ENCODE measurements at places on chromosomes 5 and 9.

- no peak for DNase-seq
Observed at GRCh38 chr5:61275841-61276240, 56.2 kb upstream of the ZSWIM6 start.

- no peak for DNase-seq
Observed at GRCh38 chr9:75239176-75239575, 150.9 kb downstream of the OSTF1 start.

- no peak for DNase-seq
Observed at GRCh38 chr5:95759005-95759404, 27.9 kb downstream of the RHOBTB3 start.

DNA sequence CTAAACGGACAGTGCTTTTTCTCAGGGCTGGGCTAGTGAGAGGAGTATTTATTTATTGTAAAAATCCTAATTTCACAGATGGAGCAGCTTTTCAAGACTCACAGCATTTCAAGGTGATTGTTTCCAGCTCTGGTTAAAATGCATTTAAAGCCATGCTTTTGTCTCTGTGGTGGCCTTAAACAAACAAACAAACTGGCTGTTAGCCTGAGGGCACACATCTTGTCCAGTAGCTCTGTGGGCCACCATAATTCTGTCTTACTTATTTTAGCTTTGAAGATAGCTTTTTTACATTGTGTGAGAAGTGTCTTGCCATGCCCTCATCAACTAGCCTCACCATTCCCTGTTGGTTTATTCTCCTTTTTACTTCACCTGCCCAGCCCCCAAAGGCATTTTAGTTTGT is 218.2 kb downstream of the PSAT1 start:
- no peak for DNase-seq

DNA sequence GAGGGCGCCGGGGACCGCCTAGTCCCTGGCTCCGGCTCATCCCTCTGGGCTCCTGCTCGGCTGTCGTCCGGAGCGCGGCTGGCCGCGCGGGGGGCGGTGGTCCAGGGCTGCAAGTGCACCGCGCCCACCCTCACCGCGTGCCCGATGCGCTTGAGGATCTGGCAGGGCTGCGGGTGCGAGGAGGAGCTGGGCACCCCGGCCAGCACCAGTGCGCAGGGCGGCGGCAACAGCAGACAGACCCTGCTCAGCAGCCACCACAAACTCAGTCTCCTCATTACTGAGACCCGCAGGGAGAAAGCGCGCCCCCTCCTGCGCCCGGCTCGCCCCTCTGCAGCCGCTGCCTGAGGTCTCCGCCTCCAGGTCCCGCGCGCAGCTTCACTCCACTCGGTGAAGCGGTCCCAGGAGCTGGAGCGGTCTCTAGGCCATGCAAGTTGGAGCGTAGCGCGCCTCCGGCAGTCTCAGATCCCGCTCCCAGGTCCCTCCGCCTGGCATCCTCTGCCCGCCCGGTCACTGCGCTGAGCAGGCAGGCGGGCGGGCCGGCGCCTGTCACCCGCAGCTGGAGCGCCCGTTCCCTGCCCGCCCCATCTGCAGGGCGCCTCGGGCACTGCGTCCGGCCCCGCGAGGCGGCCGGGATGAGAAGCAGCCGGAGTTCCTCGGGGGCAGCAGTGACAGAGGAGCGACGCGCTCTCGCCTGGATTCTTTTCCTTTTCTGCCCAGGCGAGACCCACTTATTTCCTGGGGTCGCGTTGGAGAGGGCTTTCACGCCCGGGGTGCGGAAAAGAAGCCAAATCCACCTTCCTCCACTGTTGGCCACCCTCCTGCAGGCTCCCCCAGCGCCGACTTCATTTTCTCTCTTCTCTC is 512 bp downstream of the GRIN3A start:
- no peak for DNase-seq

DNA sequence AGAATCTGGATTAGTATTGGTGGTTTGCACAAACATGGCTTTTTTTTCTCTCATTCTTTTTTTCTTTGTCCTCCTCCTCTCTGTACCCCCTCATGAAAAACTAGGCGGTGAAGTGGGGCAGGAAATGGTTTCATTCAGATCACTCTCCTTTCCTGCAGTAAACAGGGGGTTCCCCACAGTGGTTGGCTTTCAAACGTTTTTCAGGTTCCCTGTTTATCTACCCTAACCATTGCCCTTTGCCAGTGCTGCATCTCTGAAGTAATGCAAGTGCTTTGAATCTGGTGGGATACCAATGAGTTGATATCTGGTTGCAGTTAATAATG is 29.8 kb downstream of the NR4A3 start:
- peak; percentile 8 for DNase-seq

GRCh38 chr5:66362046-66362445 is 217.9 kb downstream of the SREK1 start:
- no peak for DNase-seq

DNA sequence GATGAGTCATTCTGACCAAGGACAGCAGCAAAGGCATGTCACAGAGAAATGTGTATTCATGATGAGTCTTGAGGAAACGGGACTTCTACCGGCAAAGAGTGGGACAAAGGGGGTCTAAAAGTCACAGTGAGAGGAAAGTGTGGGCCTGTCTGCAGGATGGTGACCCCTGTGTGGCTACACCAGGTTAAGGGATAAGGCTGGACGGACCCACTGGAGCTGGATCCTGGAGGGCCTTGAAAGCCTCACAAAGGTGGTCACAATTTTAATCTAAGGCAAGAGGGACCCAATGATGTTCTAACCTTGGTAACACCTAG is 176.5 kb downstream of the CDK5RAP2 start:
- no peak for DNase-seq

DNA sequence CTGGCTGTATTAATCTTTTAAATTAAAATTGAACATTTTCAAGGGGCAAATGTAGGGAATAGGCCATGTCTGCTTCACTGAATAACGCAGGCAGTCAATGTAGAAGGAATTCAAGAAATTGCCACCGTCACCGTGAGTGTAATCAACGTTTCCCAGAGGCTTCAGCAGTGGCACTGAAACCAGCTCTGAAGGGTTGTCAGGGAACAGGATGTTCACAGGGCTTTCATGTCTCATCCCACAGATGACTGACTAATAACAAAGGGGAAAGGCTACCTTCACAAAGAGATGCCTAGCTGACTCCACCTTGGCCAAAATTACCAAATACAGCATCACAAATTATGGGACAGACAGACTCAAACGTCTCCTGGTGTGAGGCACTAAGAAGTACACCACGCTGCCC is 70.4 kb upstream of the SIMC1 start:
- no peak for DNase-seq

DNA sequence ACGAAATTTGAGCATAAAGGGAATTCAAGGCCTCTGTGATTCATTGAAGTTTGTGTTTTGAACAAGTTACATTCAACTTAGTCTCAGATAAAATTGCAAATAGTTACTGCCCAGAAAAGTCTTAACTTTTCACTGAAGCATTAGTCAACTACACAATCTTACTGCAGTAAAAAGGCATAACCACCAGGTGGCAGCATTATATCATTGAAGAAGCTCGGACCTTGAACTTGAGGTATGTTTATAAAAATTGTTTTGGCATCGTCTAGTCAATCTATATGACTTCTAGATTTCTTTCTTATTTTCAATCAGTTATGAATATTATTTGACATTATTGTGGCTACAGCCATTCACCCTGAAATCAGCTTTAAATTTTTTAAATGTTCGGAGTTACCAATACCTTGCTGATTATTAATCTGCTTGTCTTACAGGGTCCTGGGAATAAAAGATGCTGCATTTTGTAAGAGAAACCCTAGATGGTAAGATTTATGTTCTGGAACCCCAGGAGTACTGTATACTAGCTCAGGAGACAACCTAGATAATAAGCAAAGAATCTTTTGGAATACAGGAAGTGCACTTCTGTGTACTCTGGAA is 83.9 kb upstream of the GRAMD2B start:
- DNase-seq: peak; percentile 14

DNA sequence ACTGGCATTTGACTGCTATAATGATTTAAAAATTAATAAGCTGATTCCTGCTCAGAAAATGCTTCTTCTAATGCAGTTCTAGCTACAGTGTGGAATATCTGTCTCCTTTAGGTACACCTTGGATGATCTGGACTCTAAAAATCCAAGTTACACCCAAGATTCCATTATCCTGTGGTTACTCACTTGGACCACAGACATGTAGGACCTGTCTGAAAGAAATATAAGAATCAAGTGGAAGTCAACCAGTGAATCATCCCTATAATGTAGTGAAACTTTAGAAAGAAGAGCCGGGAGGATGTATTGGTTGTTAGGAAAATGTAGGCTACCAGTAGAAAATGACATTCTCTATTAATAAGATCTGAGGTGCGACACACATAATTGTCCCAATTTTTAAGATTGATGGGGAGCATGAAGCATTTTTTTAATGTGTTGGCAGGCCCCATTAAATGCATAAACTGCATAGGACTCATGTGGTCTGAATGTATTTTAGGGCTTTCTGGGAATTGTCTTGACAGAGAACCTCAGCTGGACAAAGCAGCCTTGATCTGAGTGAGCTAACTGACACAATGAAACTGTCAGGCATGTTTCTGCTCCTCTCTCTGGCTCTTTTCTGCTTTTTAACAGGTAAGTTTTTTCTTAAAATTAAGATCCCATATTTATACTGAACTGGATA is at the start of gene SPINK6:
Gene SPINK6 (plus strand): TSS at position 512 of the 673 bp plus-strand sequence. CDS start 55 bp downstream, at position 567.
- DNase-seq: no peak

DNA sequence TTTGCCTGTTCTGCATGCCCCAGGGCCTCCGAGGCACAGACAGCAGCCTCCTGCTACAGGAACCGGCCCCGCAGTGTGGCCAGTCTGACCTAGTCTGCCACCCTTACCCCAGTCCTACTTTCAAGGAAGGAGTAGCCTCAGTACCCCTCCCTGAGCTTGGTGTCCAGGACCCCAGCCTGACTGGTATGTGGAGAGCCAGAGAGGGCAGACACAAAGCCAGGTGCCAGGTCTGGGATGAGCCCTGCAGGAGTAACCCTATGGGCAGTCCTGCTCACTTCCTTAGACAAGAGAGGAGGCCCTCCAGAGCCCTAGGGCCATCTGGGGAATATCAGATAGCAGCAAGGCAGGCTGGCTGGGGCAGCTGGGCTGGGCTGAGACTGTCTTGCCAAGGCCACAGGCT is 67.8 kb downstream of the NRG2 start:
- DNase-seq: no peak

- no peak for DNase-seq
Observed at GRCh38 chr5:123965626-123966025, 453.6 kb downstream of the CSNK1G3 start.

GRCh38 chr5:17114233-17114632 is 103.2 kb upstream of the BASP1 start:
- no peak for DNase-seq

GRCh38 chr5:107502676-107503060 is 168.1 kb downstream of the EFNA5 start:
- no peak for DNase-seq

GRCh38 chr9:68629042-68629441 is 76.0 kb upstream of the PIP5K1B start:
- no peak for DNase-seq

Measured in T-helper 1 cell (primary cell).